ENCODE measurements at places on chromosomes 13 and 19.

DNA sequence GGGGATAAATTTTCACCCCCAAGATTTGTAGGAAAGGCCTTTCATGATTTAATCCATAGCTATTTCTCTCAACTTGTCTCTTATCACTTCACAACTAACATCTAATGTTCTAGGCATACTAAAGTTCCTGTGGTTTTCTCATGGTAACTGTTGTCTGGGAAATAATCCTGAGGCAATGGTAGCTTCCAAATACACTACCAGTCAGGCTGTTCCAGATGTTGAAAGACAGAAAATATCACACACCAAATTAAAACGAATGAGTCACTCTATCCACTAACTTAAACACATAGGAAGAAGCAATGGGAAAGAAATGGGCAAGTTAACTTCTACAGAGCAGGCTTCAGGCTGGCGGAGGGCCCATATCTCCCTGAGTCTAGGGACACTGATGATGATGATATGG lies 77.7 kb upstream of the MYO16 start:
- DNase-seq: peak; percentile 11

GRCh38 chr13:64305246-64305645 lies 2889.6 kb upstream of the PCDH20 start:
- peak; percentile 2 for DNase-seq

- DNase-seq: no peak
Observed at GRCh38 chr19:35373492-35373891, 2.6 kb downstream of the GPR42 start.

DNA sequence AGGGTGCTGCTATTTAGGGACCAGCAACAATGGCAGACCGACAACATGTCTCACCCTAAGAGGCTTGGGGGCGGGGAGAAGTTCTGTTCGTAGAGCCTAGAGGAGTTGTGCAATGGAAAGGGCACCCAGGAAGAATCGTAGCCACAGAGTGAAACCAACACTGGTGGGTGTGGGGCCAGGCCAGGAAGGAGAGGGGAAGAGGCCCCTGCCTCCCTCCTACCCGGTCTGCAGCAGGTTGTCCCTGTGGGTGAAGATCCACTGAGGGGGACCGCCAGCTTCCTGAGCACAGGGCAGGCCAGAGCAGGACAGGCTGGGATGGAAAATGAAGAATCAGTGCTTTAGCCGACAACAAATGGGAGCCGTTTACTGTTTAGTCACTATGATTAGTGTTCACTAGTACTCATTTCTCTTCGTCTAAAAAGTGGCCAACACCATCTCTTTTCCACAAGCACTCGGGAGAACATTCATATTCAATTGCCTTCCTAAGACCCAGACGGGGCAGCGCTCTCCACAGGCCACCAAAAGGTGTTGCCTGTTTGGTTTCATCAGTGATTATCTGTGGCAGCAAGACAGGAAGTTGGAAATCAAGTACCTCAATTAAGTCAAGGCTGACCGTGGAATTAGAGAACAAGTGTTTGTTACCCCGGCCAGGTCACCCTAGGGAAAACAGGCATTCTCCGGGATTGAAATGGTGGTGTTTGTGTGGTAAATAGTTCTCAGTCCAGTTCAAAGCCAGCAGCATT lies 1.1 kb upstream of the ATP11A start:
- no peak for DNase-seq

DNA sequence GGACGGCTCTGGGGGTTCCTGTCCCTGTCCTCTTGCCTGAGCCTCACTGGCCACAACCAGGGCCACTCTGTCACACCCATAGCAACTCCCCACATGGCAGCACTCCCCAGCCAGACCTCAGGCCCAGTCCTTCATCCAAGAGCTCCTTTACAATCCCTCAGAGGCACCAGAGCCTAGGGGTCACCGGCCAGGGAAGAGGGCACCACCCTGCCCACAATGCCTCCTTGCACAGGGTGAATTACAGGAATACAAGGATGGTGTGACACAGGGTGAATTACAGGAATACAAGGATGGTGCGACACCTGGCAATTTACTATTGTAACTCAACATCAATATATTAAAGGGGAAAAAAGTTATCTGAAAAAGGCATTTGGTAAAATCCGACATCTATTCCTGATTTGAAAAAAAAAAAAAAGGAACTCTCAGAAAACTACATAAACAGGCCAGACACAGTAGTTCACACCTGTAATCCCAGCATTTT lies 16.5 kb downstream of the MIER2 start:
- no peak for DNase-seq

- DNase-seq: no peak
Observed at GRCh38 chr19:1395194-1396018, 5.9 kb downstream of the GAMT start.

DNA sequence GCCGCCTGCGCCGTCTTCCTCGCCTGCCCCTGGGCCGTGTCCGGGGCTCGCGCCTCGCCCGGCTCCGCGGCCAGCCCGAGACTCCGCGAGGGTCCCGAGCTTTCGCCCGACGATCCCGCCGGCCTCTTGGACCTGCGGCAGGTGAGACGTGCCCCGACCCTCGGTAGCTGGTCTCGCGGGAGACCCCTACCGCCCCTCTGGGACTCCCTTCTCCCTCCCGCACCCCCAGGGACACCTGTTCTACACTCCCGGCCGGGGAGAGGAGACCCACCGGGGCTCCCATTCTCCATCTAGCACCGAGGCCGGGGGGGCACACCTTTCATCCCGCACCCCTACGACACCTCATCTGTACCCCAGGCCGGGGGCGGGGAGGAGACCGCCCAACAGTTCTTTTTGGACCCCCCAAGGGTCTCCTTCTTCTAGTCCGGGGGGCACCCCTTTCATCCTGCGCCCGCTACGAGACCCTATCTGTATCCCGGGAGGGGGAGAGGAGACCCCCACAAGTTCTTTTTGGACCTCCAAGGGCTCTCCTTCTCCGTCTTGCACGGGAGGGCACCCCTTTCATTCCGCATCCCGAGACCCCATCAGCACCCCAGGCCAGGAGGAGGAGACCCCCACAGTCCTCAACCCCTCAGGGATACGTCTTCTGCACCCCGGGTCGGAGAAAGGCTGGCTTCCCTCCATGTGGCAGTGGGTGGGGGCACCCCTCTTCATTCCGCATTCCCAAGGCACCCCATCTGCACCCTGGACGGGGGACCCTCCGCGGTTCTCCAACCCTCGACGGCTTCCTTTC lies 533 bp downstream of the TNFSF9 start:
- no peak for DNase-seq

DNA sequence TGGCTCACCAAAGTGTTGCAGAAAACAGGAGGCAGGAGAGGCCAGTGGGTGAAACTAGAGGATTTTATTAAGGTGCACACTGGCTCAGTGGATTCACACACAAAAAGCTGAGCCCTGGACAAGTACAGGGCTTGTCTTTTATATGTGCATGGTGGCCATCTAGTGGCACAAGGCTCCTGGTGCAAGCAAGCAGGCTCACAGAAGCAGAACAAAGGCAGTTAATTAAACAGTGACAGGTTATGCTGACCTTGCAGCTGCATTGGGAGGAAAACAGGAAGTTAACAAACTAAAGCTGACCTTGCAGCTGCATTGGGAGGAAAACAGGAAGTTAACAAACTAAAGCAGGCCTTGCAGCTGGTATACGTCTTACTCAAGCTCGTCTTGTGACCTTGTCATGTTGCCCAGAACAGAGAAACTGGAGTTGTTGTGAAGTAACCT lies 65.3 kb upstream of the ZNF681 start:
- no peak for DNase-seq

DNA sequence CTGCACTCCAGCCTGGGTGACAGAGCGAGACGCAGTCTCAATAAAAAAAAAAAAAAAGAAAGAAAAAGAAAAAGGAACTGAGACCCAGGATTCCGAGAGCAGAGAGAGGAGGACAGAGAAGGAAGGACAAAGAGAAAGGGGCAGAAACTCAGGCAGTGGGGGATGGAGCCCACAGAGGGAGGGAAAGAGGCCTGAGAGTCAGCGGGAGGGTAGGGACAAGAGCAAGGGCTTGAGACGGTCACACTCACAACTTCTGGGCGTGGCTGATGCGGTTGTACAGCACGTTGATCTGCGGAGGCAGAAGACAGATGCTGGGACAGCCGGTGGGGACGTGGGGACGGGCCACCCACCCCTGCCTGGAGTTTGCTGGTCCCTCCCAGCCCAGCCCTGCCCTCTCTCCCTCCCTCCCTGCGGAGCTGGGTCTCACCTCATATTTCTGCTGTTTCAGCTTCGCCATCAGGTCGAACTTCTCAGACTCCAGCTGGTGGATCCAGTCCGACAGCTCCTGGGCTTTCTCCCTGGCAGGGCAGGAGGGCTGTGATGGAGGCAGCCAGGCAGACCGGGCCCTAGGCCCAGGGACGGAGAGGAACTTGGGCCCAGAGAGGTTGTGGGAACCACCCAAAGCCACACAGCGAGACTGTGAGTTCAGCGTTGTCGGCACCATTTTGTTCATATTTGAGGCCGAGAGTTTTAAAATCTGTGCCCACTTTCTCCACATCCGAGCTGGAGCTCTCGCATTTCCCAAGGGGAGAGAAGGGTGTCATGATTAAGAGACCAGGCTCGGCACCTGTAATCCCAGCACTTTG lies 15.2 kb downstream of the TNNT1 start:
- DNase-seq: no peak

GRCh38 chr13:66210677-66211076 lies 1019.5 kb downstream of the PCDH9 start:
- peak; percentile 27 for DNase-seq
